ENCODE measurements at places on chromosomes 6 and 20.
A peak's percentile ranks its signal among the peaks of the same experiment; 100 is the strongest.

GRCh38 chr6:131129689-131130553, 5.3 kb upstream of the AKAP7 start:
- DNase-seq, result no peak

DNA sequence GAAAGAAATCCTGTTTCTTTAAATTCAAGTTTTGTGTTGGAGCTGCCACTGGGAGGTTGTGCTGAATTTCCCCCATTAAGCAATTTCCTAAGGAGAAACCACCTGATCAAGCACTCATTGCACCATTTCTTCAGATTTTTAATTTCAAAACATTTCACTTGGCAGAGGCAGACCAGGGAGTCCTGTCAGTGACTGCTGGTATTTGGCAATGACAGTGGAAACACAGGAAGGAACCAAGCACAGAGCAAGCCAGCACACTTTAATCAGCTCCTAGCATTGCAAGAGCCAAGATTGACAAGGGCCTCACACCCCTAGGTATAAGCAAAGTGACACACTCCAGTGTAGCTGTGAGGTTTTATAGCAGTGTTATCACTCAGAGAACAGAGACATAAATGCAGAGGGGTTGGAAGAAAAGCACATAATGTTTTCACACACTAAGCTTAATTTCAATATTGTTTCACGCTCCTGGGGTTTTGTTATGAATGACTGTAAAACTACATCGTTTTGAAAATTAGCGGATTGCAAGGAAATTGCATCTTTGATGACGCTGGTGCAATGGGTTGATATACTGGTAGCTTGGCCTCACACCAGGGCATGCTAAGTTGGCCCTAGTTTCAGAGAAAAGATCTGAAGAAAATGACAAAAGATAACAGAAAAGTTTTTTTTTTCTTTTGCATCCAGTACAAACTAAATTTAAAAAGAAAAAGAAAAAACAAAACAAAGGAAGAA, 768.4 kb downstream of the TFAP2A start:
- DNase-seq, result no peak

DNA sequence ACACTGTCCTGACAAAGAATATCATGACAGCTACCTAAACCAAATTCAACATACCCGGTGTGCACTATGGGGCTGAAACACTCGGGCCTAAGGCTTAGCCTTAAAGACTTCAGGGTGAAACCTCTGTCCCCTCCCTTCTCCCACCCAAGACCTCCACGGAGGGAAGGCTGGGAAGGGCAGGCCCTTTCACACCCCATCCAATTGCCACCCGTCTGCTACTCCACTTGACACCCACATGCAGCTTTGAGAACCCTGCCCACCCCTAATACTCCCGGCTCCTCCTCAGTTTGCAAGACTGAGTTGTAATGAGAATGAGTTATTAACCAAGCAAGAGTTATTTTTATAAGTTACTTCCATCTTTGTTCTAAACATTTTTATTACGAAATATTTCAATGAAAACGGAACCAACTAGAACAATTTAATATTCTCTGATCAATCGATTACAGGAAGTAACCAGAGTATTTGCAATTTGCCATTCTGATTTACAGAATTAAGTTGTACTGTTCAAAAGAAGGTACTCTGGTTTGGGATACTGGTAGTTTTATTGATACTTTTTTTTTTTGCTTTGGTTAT, 3.7 kb downstream of the TAF4 start:
- peak; percentile 13 for DNase-seq

DNA sequence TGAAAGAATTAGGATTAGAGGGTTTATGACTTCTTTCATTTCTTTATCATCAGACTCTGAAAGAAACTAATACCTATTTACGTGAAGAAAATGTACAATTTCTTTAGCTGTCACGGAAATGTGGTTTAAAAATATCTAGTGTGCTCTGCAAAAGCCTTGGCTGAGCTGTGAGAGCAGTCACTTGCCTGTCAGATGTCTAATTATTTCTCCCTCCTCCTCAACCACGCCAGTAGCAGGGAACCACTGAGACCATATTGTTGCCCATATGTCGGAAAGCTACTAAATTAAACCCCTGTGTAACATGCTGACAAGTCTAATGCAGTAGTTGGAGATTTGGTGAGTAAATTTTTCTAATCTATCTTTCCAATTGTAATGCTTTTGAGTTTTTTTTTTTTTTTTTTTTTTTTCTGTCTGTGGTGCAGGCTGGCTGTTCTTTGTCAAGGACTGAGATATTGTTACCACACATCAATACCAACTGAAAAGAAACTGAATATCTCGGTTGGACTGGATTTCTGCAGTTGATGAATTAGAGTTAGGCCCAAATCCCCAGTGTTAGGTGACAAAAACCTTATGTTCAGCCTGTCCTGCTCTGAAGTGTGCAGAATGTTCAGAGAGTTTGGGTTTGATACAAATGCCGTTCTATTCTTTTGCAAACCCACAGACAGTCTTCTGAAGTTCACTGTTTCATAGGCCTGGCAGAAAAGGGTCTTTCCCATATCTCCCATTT, 302.9 kb upstream of the SYNCRIP start:
- no peak for DNase-seq

GRCh38 chr6:169575365-169575764, 126.5 kb downstream of the WDR27 start:
- no peak for DNase-seq

GRCh38 chr20:49486064-49486463, 3.6 kb upstream of the KCNB1 start:
- no peak for DNase-seq

GRCh38 chr20:47111576-47111975, 216.9 kb downstream of the EYA2 start:
- DNase-seq, result no peak

DNA sequence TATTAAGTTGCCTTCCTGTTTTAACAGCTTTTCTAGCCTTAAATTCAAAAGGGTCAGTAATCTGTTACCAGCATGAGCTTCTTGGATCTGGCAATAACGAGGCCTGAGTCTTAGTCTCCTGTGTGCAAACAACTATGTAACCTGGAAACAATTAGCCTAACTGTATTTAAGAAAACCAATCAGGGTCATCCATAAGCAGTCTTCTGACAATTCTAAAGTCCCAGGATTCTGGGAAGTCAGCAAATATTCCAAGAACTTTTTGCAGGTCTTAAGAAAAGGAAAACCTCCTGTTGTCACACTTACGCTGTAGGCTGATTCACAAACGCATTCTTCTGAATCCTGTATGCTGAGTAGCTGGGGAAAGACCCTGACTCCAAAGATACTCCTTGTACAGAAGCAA, 90.4 kb downstream of the COL12A1 start:
- DNase-seq, result no peak

- no peak for DNase-seq
These were observed 25.9 kb downstream of the ZBP1 start for GRCh38 chr20:57594092-57594951.

GRCh38 chr6:45148711-45149341, 179.3 kb upstream of the RUNX2 start:
- DNase-seq, result no peak

- no peak for DNase-seq
These were observed 132.4 kb upstream of the SYNDIG1 start for GRCh38 chr20:24337069-24337468.

DNA sequence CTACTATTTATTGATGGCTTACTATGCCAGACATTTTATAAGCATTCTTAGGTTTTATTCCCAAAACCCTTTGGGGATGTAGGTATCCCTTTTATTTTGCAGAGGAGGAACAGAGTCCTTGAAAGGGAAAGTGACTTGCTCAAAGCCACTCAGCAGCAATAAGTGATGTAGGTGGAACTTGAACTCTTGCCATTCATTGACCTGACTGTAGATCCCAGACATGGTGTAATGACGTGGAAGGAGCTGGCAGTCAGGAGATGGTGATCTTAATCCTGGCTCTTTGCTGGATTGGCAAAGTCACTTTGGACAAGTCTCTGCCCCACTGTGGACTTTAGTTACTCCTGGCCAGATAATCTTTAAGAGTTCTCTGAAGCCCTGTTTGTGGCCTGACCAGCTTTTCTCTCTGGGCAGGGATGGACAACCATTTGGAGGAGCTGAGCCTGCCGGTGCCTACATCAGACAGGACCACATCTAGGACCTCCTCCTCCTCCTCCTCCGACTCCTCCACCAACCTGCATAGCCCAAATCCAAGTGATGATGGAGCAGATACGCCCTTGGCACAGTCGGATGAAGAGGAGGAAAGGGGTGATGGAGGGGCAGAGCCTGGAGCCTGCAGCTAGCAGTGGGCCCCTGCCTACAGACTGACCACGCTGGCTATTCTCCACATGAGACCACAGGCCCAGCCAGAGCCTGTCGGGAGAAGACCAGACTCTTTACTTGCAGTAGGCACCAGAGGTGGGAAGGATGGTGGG, 1.6 kb downstream of the DBNDD2 start:
- DNase-seq, result no peak

DNA sequence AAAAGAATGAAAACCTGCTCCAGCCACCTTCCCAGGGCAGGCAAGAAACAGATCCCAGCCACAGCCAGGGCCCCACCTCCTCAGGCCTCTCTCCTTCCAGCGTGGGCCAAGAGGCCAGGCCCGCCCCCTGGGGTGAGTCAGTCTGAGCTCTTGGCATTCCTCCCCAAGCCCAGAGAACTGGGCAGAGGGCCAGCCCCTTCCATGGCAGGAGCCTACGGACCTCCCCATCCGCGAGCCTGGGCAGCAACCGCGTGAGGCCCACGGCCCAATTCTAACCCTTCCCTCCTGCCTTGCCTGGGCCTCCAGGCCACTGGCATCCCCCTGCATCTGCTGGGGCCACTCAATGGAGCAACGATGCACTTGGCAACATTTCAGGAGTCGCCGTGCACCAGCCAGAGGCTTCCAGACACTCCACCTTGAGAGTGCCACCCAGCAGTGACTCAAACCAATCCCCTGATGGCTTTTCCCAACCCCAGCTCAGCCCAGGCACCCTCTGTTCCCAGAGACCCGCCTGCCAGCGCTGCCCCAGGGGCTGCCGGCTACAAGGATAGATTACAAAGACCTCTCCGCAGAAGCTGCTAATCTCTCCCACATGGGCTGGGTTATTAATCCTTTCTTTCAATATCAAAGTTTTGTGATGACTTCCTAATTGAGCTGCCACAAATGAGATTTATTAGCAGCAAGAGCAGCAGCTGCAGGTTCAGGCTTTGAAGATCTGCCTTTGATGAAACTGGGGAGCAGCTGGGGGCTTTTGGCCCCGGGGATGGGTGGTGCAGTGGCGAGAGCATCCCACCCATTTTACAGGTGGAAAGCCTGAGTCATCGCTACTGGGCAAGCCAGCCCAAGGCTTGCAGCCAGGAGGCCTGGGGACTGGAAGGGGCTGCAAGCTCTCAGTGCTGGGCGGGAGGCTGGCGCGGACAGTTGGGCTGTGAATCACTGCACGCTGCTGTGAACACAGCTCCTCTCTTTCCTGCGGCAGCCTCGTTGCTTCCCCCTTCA, 85.7 kb downstream of the NFATC2 start:
- DNase-seq, result peak; percentile 83

DNA sequence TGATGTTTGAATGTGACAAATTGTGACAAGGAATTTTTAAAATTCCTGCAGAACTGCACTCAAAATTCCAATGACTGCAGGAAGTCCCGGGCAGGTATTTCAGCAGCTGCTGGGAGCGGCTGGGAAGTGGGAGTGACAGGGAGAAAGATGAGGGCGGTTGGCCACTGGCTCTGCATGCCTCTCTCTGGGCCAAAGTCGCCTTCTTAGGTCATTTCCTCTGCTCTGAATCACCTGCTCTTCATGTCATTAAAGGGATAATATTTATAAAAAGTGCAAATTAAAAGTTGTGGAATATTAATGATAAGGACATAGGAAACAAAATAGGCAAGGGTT, 43.9 kb downstream of the RAMACL start:
- no peak for DNase-seq

DNA sequence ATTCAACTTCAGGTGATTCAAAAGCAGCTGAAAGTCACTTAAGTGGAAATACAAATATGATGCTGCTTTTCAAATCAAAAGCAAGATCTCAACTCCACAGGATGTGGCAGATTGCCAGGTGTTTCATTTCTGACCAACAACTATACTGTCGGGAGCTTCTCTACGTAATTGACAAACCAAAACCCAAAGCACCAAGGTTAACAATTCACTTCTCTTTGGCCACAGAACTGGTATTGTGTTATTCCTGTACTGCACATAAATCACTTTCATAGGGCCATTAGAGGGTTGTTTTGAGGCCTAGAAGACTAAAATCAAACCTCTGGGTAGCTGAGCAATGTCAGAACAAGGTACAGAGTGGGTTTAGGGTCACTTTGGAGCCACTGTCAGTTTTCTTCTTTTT, 169.7 kb downstream of the HAO1 start:
- no peak for DNase-seq

GRCh38 chr20:34355427-34355826, 7.6 kb upstream of the ITCH start:
- no peak for DNase-seq

DNA sequence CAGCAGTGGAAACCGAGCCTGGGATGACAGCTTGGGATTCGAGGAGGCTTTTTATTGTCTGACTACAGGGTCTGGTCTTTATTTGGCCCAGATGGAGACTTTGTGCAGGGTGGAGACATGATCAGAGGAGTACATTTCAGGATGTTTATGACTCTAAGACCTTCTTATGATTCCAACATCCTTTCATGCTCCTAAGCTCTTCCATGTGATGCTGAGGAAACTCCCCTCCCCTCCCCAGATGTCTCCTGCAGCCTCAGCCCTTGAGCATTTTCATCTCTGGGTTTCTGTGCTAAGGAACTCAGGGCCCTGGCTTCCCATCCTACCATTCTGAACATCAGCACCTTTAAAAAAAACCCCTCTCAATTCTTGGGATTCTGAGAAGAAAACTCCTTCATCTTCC, 186.6 kb downstream of the SOX4 start:
- no peak for DNase-seq

- DNase-seq, result no peak
These were observed 223.0 kb upstream of the LRFN2 start for GRCh38 chr6:40810171-40810570.

DNA sequence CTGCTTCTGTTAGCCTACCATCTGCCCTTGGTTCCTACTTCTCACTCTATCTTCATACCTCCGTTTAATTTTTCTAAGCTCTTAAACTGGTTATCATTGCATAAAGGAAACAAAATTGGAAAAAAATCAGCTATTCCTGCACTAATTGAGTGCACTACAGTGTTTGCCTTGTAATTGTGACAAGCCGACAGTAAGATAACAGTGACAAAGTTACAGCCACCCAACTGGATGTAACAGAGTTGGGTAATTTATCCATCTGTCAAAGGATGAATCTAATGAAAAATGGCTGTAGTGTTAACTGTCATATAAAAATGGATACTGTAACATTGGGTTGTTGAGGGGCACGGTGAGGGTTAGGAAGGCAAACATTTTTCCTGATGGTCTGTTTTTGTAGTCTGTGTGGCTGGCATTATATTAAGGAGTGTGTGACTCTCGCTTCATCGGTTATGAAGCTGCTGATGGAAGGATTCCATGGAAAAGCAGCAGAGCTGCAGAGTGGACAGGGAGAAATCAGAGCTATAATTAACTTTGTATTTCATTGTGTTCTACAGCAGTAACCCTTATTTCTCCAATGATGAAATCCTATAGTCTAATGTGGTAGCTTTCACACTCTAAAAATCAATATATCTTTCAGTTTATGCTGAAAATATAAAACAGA, 12.7 kb downstream of the PBOV1 start:
- no peak for DNase-seq

GRCh38 chr6:31140643-31141042, 1.8 kb upstream of the PSORS1C2 start:
- no peak for DNase-seq

Measured in putamen (tissue), 1 donor.